ENCODE measurements at places on chromosomes 3 and 15. TPM values are rescaled to one million over a fixed set of nuclear protein-coding genes. Genes with fewer than 3 reads are reported as not detected.

DNA sequence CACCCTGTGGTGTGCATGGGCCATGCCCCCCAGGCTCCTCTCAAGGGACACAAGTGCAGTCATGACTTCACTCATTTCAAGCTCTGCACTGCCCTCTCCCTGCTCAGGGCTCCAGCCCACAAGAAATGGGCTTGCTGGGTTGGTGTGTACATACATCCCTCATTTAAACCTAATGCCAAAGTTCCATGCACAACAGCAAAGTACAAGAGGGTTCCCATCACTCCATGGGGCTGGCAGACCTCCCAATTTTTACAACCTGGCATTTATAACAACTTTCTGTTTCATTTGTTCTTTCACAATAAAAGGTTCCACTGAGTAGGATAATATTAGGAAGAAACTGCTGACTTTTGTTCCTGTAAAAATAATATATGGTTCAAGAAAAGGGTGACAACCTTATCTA lies 54.3 kb downstream of the HERC2 start:
- ATAC-seq: no peak

- ATAC-seq: no peak
Observed at GRCh38 chr15:100668348-100668745, 66.0 kb downstream of the ASB7 start.

DNA sequence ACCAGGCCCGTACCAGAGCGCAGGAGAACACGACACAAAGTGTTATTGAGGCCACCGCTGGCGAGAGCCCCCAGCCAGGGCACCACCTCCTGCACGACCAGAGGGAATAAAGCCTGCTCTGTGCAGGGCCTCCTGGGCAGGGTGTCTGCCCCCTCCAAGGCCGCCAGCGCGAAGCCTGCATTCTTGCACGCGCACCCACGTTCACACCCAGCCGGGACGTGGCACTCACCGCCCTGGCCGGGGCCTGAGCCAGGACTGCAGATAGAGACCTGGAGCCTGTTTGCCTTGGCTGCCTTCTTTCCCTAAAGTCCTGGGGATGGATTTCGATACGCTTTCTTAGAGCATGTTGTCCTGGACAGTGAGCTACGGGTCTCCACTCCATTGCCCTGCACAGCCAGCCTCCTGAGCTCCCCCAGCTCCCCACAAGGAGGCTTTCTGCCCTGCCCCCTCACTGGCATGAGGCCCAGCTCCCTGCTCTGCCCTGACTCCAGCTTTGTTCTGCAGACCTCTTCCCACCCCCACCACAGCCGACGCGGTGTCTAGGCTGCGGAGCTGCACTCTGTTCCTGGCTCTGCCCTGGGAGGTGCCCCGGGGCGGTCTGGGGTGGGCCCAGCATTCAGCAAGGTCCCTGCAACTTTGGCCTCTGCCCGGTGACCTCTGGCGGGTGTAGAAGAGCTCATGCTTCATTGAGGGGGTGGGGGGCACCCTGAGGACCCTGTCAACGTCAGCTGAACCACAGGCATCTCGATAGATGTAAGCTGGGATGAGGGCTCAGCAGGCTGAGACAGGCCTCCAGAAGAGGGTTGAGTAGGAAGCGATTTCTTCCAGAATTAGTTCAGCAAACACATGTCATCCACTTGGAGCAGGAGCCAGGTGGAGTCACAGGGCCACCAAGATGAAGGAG lies 145.0 kb downstream of the LRRK1 start:
- no peak for ATAC-seq

DNA sequence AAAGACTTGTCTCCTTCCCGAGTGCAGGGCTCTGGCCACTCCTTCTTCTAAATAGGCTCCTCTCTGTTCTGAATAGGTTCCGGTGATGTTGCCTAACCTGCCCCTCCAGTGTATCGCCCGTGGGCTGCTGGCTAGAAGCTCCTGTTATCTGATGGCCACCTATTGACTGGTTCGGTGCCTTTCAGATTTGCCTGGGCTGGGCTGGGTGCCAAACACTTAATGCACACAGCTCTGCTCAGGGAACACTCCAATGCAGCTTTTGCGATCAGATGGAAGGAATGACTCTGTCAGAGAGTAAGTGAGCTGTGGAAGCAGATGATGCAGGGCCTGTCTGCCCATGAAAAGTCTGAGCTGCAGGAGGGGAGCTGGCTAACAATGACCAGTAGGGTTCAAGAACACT lies 112.9 kb downstream of the CORO2B start:
- ATAC-seq: no peak

GRCh38 chr15:71581398-71581930 lies 228.9 kb upstream of the NR2E3 start:
- ATAC-seq: no peak

Gene CEMIP
- total RNA-seq: 0.05 TPM
